GM23248 (cell line): ENCODE measurements at places on chromosomes 7 and 10.

DNA sequence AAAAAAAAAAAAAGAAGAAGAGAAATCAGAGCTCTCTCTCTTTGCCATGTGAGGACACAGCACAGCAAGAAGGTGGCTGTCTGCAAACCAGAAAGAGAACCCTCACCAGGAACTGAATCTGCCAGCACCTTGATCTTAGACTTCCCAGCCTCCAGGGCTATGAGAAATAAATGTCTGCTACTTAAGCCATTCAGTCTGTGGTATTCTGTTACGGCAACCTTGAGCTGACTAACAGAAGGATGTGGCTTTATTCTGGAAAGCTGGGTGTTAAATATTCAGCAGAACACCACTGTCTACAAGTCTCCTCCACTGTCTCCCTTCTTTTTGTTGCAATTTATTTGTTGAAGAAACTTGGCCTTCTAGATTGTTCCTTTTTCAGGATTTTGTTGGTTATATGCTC is 5.0 kb downstream of the COL26A1 start:
- DNase-seq, result no peak

- peak; percentile 27 for DNase-seq
Observed at GRCh38 chr10:49632406-49633317, 18.8 kb downstream of the CHAT start.

- no peak for DNase-seq
Observed at GRCh38 chr7:18637516-18637915, 142.0 kb downstream of the HDAC9 start.

- DNase-seq, result no peak
Observed at GRCh38 chr7:42982604-42983115, 50.5 kb downstream of the MRPL32 start.

- DNase-seq, result no peak
Observed at GRCh38 chr10:110239892-110240291, 32.5 kb downstream of the MXI1 start.

DNA sequence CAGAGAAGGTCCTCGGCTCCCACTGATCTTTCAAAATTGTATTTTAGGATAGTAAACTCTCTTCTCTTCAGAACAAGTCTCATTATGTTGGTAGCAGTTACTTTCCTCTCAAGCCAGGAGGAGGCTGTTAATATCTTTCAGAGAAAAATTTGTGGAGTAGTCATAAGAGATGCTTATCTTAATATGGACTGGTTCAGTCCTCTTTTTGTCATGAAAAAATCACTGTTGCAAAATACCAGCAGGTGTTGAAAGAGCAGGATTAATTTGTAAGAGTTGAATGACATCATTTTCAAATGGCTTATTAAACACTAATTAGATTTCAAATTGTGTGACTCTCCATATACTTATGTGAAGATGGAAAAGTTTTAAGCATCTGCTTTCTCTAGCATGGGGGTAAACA is 662.5 kb downstream of the POM121L12 start:
- DNase-seq, result no peak

GRCh38 chr10:86098187-86098881 is 268.3 kb downstream of the GRID1 start:
- no peak for DNase-seq

DNA sequence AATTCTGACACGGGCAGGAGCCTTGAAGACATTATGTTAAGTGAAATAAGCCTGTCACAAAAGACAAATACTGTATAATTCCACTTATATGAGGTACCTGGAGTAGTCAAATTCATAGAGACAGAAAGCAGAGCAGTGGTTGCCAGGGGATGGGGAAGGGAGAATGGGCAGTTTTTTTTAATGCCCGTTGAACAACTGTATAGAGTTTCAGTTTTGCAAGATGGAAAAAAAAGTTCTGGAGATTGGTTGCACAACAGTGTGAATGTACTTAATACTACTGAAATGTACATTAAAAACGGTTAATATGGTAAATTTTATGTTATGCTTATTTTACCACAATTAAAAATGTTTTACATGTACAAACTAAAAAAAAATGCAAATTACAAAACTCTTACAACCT is 63.6 kb upstream of the EFCAB10 start:
- no peak for DNase-seq

DNA sequence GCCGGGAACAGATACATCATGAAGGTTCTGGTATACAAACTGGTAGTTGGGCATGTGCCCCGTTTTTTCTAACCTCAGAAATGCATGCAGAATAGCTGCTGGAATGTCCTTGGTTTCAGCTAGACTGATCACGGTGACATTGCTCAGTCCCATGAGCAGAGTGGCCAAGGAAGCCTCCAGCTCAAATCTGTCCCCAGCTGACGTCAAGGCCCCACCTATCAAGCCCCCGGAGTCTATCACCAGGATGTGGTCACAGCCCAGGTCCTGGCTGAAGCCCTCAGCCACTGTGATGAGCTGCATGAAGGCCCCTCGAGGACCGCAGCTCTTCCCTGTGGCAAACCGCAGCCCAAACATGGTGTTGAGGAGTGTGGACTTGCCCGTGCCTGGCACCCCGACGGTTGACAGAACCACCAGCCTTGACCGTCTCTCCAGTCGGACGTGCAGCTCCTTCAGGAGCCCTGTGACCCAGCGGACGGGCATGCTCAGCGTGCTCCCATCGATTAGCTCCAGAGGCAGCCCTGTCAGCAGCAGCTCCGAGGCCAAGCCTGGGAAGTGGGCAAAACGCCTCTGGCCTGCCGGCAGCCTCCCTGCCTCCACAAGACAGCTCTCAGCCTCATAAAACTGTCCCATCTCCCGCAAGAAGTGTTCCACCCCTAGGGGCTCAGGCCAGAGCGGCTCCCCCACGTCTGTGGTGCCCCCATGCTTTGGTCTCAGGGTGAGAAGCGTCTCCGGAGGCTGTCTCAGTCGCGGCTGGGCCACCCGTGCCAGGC is 7.8 kb upstream of the MRPS24 start:
- DNase-seq, result no peak

GRCh38 chr7:123714296-123715080 is 34.3 kb downstream of the WASL start:
- DNase-seq, result no peak

DNA sequence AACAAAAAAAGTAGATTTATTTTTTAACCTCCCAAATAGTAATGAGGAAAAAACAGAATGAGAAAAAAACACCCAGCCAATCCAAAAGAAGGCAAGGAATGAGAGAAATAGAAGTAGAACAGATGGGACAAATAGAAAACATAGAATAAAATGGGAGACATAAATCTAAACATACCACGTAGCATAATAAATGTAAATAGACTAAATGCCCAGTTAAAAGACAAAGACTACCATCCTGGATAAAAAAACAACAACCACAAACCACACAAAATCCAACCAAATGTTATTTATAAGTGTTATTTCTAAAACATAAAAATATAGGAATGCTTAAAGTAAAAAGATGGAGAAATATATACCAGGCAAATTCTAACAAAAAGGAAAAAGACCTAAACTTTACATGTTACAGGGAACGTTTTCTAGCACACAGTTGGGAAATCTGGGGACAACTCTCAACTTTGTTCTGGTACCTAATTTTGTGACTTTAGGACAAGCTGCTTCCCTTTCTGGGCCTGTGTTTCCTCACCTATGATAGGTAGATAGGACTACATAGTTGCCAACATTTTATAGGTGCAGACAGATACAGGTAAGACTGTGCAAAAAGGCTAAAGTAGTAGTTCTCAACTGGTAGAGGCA is 98.4 kb downstream of the SPDYE5 start:
- no peak for DNase-seq

DNA sequence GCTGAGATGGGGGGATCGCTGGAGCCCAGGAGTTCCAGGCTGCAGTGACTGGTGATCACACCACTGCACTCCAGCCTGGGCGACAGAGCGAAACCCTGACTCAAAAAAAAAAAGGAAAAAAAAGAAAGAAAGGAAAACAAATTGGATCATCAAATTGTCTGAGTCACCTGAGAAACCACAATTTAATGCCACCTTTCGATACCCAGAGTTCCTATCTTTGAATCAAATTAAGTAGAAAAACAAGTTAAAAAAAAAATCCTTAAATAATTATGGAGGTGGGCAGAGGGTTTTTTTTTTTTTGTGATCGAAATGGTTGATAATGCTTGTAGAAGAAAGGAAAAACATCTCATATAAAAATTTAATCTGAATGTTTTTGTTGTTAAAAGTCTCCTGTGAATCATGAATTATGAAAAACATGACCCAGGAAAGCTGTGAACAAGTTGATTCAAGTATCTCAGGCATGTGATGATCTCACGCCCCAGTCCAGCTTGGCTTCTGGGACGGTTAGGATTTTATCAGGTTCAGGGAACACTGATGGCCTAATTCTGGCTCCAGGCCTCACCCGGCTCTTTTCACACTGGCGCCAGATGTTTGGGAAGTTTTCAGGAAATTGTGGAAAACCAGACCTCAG is 25.3 kb upstream of the CUX1 start:
- DNase-seq, result peak; percentile 86

GRCh38 chr7:99083068-99083651 is 60.7 kb downstream of the SMURF1 start:
- peak; percentile 44 for DNase-seq

DNA sequence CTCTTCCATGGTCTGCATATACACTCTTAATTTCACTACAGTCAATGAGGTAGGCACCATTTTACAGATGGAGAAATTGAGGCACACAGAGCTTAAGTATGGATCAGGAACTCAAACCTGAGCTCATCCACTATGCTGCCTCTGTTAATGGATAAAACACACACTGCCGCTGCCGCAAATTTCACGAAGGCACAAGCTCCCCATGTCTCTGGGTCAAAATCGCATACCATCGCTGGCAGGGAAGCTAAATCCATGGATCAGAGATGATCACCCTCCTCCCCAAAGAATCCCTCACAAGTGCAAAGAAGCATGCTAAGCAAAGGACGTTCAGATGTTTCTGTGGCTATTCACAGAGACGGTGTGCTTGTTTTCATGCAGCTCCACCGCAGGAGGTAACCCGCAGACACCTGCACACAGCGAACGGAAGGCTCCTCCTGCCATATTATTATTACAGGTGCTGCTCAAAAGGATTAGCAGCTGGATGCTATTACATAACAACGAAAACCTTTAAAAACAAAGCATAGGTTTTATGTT is 109.3 kb downstream of the UBE2H start:
- DNase-seq, result no peak

DNA sequence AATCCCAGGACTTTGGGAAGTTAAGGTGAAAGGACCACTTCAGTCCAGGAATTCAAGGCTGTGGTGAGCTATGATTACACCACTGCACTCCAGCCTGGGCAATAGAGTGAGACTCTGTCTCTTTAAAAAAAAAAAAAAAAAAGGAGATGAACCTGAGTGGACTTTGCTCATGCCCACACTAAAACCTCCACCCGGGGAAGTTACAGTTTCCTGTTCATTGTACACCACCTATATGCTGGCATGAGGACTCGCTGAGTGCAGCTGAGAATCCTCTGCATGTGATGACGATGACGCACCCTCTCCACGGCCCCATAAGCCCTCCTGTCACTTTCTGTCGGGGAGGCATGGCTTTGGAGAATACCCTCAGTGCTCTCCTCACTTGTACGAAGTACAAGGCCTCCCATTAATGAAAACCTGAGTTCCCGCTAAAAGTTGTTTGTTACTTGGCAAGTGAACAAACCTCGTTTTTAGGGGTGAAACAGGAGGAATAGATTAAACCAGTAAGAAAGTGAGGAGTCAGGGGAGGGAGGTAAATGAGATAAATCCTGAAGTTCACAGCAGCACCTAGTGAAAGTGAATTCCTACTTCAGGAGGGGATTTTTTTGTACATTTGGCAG is 15.9 kb downstream of the TMEM176B start:
- no peak for DNase-seq

GRCh38 chr10:117860823-117861222 is 185.9 kb downstream of the RAB11FIP2 start:
- DNase-seq, result peak; percentile 47

GRCh38 chr10:124161601-124162000 is 68.2 kb upstream of the CHST15 start:
- no peak for DNase-seq

DNA sequence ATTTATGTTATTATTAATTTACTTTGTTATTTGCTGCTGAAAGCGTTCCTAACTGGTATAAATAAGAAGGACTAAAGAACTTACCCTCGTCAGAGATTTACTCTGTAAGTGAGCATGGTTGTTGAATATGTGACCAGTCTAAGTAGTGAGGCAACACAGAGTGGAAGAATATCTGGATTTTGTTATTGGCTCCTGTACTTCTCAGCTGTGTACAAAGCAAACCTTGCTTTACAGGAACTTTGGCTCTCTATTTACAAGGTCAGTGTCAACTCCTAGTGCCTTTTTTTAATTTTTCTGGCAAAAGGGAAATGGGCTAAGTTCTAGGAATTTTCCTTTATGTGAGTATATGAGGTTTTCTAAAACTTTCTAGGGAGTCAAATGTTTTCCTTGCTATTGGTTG is 35.6 kb downstream of the PDK4 start:
- no peak for DNase-seq

DNA sequence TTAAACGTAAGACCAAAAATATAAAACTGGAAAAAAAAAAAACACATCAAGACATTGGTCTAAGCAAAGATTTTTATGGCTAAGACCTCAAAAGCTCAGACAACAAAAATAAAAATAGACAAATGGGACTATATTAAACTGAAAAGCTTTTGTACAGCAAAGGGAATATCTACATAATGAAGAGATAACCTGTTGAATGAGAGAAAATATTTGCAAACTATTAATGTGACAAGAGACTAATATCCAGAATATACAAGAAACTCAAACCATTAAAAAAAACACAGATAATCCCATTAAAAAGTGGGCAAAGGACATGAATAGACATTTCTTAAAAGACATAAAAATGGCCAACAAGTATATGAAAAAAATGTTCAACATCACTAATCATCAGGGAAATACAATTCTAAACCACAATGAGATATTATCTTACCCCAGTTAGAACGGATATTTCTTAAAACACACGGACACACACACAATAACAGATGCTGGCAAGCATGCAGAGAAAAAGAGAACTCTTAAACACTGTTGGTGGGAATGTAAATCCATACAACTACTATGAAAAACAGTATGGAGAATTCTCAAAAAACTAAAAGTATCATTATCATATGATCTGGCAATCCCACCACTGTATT is 28.8 kb downstream of the CNOT4 start:
- DNase-seq, result no peak

GRCh38 chr10:60262647-60263126 is 127.0 kb downstream of the ANK3 start:
- no peak for DNase-seq

GRCh38 chr7:44290252-44290620 is 35.2 kb downstream of the CAMK2B start:
- no peak for DNase-seq
